CD4-positive, alpha-beta T cell treated with Interleukin-6 at 100 ng/mL for 8 hours (primary cell): ENCODE measurements at places on chromosomes 3 and 15.

- no peak for DNase-seq
Observed at GRCh38 chr3:168581771-168582225, 486.1 kb upstream of the GOLIM4 start.

DNA sequence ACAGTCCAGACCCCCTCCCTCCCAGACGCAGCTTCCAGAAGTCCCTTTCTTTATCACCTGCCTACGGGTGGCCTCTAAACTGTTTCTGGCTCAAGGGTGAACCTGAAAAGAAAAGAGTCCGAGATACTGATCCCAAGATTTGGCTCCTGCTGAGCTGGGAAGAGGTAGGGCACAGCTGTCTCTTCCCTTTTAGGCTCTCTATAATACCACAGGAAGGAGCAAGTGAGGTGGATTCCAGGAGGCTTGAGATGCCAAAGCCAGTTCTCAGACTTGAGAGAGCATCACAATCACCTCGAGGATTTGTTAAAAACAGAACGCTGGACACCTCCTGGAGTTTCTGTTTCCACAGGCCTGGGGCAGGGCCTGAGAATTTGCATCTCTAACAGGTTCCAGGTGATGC is 12.3 kb downstream of the ST8SIA2 start:
- no peak for DNase-seq

DNA sequence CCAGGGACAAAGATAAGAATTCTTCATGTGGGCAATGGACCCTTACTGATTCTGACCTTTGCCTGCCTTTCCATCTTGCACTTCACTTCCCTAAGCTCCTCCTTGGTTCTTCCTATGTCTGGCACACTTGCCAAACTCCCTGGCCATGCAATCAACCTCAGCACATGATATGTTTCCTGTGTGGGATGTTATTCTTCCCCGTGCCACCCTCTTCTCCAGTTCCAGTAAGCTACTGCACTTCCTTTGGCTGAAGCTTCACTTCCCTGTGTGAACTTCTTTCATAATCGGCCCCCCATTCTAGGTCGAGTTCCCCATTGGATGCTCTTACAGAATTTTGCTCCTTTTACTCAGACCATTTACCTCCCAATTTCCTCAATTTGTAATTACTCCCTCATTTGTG is 10.7 kb upstream of the TASOR start:
- no peak for DNase-seq

GRCh38 chr15:77180757-77181156 is 109.8 kb upstream of the TSPAN3 start:
- DNase-seq = no peak

- DNase-seq = no peak
Observed at GRCh38 chr15:93235926-93236780, 147.1 kb upstream of the RGMA start.

DNA sequence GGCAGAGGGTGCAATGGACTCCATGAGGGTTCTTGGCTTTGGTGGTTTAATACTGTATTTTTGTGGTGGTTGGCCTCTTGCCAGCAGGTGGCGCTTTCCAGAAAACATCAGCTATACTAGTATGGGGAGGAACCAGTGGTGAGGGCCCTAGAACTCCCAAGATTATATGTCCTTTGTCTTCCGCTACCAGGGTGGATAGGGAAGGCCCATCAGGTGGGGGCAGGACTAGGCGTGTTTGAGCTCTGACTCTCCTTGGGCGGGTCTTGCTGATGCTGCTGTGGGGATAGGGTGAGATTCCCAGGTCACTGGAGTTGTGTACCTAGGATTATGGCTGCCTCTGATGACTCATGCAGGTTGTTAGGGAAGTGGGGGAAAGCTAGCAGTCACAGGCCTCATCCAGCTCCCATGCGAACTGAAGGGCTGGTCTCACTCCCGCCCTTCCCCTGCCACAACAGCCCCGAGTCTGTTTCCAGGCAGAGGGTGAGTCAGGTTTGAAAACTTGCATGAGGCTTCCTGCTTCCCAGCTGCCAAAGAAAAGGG is 357.7 kb downstream of the OTOL1 start:
- no peak for DNase-seq
